Adrenal gland (tissue), 19 donors: ENCODE measurements at places on chromosomes 4 and X.
A peak's percentile ranks its signal among the peaks of the same experiment; 100 is the strongest.

DNA sequence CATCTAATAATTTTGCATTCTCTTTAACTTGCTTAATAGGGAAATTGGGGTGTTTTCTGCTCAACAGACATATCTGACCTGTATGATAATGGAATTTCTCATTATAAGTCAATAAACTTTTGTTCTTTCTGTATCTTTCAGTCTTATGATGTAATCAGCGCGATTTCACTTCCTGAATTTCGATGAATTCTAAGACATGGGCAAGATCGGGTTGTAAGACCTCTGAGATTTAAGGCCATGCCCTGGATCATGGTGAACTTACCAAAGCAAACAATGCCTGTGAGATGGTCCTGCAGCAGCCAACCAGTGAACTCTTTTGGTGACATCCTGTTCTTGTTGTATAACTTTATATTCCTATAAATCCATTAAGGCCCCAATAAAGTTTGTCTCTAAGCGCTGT lies 88.1 kb downstream of the NBDY start:
- H3K27me3 ChIP-seq = no peaks in the 10 kb centered on the region
- no peak overlapping the region for H3K4me3 ChIP-seq
- no peak overlapping the region for H3K27ac ChIP-seq

DNA sequence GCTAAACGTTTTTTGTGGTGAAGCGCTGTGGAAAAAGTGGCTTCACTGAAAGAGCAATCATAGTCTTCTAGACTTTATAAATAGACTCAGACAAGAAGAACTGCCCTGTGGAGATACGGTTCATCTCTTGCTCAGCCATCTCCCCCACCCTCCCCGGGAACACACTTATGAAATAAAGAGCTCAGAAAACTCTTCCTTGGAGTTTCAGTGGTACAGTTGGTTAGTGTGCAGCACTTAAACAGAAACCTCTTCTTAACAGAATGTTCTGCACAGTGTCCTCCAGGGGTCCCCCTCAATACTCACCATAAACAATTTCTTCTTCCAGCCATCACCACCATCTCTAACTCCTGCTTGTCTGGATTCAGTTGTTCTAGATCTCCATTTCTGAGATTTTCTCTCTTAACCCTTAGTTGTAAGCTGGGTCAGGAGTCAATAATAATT lies 313.0 kb downstream of the ARHGAP10 start:
- H3K36me3 ChIP-seq = no peaks in the 10 kb centered on the region
- no peak overlapping the region for H3K27ac ChIP-seq
- no peaks in the 10 kb centered on the region for H3K27me3 ChIP-seq
- no peak overlapping the region for H3K4me3 ChIP-seq
- DNase-seq = no peak

GRCh38 chrX:84709987-84710386 lies 207.7 kb upstream of the HDX start:
- H3K27me3 ChIP-seq = peaks cover 22% of the 10 kb centered on the region
- H3K27ac ChIP-seq = no peak overlapping the region
- H3K4me1 ChIP-seq = no peaks in the 10 kb centered on the region
- no peak for DNase-seq
- H3K36me3 ChIP-seq = no peaks in the 10 kb centered on the region

GRCh38 chr4:52658641-52659000 lies 480 bp downstream of the USP46 start:
- H3K27me3 ChIP-seq = no peaks in the 10 kb centered on the region
- H3K4me1 ChIP-seq = peaks cover 11% of the 10 kb centered on the region
- DNase-seq = peak; percentile 17
- H3K4me3 ChIP-seq = peak overlapping the region; percentile 82
- H3K27ac ChIP-seq = peak overlapping the region; percentile 93

- no peak overlapping the region for H3K4me3 ChIP-seq
- no peak overlapping the region for H3K27ac ChIP-seq
- H3K4me1 ChIP-seq = no peaks in the 10 kb centered on the region
- no peaks in the 10 kb centered on the region for H3K27me3 ChIP-seq
- no peaks in the 10 kb centered on the region for H3K36me3 ChIP-seq
Measured at GRCh38 chr4:156414406-156414805, 460.7 kb upstream of the CTSO start.

DNA sequence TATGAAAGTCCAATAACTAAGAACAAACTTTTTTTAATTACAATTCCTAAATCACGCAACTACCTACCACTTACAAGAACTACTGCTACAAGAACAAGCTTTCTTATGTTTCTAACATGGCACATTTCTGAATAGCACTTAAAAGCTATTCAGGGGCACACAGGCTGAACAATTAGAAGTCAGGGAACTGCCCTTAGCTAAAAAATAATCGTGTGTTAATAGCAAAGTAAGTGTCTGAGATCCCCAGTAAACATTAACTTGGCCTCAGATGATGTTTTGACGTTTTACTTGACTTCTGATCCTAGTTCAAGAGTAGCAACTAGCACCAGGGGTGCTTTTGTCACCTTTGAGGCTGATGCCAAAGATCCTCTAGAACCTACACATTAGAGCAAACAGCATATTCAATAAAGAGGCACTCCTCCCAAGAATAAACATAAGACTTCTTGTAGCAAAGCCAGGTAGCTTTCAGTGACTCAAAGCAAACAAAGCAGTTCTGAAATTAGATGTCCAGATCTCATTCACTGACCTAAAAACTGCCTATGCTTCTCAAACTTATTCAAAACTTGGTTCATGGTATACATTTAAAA lies 16.2 kb downstream of the SPOCK3 start:
- no peak for DNase-seq
- H3K4me3 ChIP-seq = no peak overlapping the region
- H3K4me1 ChIP-seq = no peaks in the 10 kb centered on the region

DNA sequence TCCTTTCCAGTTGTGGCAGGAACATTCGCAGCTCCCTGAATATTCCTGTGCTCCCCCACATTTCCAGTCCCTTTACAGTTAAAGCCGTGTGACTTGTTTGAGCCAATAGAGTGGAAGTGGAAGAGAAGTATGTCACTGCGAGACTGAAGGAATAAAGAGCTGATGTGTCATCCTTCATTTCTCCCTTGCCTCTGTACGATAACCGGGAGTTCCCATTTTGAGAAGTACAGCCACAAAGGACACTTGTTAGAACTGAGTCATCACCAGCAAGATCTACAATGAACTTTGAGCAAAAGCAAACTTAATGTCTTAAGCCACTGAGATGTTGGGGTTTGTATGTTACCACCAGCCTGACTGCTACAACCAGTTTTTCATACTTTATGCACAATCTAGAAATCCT lies 92.3 kb downstream of the SPRY1 start:
- H3K27me3 ChIP-seq = no peaks in the 10 kb centered on the region
- H3K36me3 ChIP-seq = no peaks in the 10 kb centered on the region
- H3K27ac ChIP-seq = no peak overlapping the region
- no peak overlapping the region for H3K4me3 ChIP-seq
- no peak for DNase-seq

DNA sequence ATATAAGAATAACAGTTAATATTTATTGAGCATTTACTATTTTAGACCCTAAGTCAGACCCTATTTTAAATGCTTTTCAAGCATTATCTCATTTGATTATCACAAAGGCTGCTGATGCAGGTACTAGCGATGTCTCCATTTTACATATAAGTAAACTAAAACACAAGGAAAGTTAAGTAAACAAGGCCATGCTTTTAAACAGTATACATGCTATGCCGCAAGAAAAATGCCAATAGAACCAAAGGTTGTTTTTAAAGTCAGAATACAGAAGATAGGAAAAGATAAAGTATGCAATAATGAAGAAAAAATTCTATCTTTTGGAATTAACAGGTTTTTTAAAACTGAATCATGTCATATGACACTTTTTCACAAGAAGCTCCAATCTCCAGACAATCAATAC lies 26.2 kb downstream of the RFC1 start:
- DNase-seq = no peak
- H3K27ac ChIP-seq = no peak overlapping the region
- H3K27me3 ChIP-seq = no peaks in the 10 kb centered on the region
- peaks cover 42% of the 10 kb centered on the region for H3K4me1 ChIP-seq
- no peak overlapping the region for H3K4me3 ChIP-seq
- H3K36me3 ChIP-seq = no peaks in the 10 kb centered on the region

DNA sequence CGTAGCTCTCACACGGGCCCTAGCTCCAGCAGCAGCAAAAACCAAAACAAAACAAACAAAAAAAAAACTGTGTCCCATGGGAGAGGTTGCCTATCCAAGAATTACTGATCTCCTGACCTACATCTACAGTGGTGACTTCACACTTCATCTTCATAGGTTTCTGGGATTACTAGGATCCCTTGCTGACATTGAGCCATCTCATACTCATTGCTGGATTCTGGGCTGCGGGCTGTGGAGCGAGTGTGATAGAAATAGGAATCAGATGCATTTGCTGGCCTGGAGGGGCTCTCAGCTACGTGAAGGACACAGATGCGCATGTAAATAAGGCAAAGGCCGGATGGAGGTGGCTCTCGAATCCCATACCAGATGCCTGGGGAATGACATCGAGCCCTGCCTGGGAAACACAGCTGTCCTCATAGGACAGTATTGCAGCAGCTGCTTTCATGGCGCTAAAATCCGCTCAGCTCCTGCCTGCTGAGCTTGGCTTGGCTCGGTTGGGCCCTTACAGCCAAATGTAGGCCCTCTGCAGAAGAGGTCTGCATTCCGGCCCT lies 41.7 kb downstream of the CNGA2 start:
- DNase-seq = no peak
- H3K4me1 ChIP-seq = no peaks in the 10 kb centered on the region
- H3K4me3 ChIP-seq = no peak overlapping the region
- H3K27ac ChIP-seq = no peak overlapping the region

- H3K4me1 ChIP-seq = no peaks in the 10 kb centered on the region
- peaks cover 13% of the 10 kb centered on the region for H3K27me3 ChIP-seq
- H3K36me3 ChIP-seq = no peaks in the 10 kb centered on the region
- no peak overlapping the region for H3K4me3 ChIP-seq
Measured at GRCh38 chrX:95733426-95733825, 951.2 kb upstream of the DIAPH2 start.

GRCh38 chrX:120726294-120726693 lies 96.4 kb upstream of the C1GALT1C1 start:
- no peak overlapping the region for H3K4me3 ChIP-seq
- H3K4me1 ChIP-seq = no peaks in the 10 kb centered on the region
- H3K27ac ChIP-seq = no peak overlapping the region
- no peaks in the 10 kb centered on the region for H3K27me3 ChIP-seq

GRCh38 chr4:122082661-122083060 lies 69.5 kb upstream of the BLTP1 start:
- no peaks in the 10 kb centered on the region for H3K36me3 ChIP-seq
- H3K4me3 ChIP-seq = no peak overlapping the region
- DNase-seq = no peak

DNA sequence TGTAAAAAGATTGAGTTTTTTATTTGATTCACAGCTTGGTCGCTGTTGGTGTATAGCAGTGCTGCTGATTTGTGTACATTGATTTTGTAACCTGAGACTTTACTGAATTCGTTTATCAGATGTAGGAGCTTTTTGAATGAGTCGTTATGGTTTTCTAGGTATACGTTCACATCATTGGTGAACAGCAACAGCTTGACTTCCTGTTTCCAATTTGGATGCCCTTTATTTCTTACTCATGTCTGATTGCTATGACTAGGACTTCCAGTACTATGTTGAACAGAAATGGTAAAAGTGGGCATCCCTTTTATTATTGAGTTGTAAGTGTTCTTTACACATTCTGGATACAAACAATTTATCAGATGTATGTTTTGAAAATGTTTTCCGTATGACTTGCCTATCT lies 76.0 kb downstream of the ADGRG4 start:
- DNase-seq = no peak
- H3K27me3 ChIP-seq = peaks cover 8% of the 10 kb centered on the region
- H3K4me1 ChIP-seq = no peaks in the 10 kb centered on the region

GRCh38 chr4:26126143-26126718 lies 194.6 kb upstream of the RBPJ start:
- H3K36me3 ChIP-seq = no peaks in the 10 kb centered on the region
- no peak for DNase-seq
- no peaks in the 10 kb centered on the region for H3K4me1 ChIP-seq
- no peak overlapping the region for H3K4me3 ChIP-seq

GRCh38 chr4:92529510-92529909 lies 225.7 kb downstream of the GRID2 start:
- H3K4me3 ChIP-seq = no peak overlapping the region
- no peak for DNase-seq
- H3K27me3 ChIP-seq = no peaks in the 10 kb centered on the region
- no peaks in the 10 kb centered on the region for H3K36me3 ChIP-seq

GRCh38 chr4:84913176-84913575 lies 53.3 kb downstream of the WDFY3 start:
- DNase-seq = no peak
- no peak overlapping the region for H3K4me3 ChIP-seq
- no peaks in the 10 kb centered on the region for H3K36me3 ChIP-seq
- H3K27ac ChIP-seq = no peak overlapping the region
- peaks cover 46% of the 10 kb centered on the region for H3K4me1 ChIP-seq

DNA sequence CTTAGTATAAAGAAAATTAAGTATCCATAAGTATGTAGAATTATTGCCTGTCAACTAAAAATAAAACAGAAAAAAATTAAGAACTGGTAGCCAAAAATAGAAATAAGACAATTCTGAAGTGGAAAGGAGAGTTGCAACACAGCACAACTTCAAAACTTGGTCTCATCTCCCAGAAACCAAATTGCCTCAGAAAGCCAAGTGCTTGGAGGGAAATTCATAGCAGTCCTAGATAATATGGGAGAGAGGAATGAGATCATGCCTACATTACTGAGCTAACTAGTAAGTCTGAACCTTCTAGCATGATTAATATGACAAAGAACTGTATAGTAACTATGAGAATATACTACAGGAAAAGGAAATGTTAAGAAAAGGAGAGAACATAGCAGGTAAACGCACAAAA lies 256.5 kb downstream of the LDB2 start:
- H3K27me3 ChIP-seq = no peaks in the 10 kb centered on the region
- no peak for DNase-seq
- H3K4me3 ChIP-seq = no peak overlapping the region
- H3K27ac ChIP-seq = no peak overlapping the region
- H3K36me3 ChIP-seq = no peaks in the 10 kb centered on the region
- no peaks in the 10 kb centered on the region for H3K4me1 ChIP-seq

GRCh38 chr4:144283526-144283925 lies 143.0 kb upstream of the GYPA start:
- H3K4me3 ChIP-seq = no peak overlapping the region
- DNase-seq = no peak
- no peaks in the 10 kb centered on the region for H3K27me3 ChIP-seq
- no peaks in the 10 kb centered on the region for H3K4me1 ChIP-seq
- H3K36me3 ChIP-seq = no peaks in the 10 kb centered on the region

DNA sequence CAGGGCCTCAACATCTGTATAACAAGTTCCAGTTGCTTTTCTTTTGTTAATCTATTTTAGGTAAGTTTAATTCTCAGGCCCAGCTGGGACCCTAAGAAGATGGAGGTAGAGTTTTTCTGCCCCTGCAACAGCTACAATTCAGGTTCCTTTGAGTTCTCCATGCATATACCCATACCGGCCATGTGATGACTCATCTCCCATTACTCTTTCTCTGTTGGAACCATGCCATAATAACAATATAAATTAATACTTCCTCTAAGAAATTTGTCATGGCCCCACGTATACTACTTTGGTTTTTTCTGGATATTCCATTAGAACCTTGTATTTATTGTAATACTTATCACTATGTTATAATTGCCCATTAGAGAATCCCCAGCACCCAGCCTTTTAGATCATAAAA lies 1.3 kb upstream of the INTU start:
- no peak for DNase-seq
- H3K4me3 ChIP-seq = no peak overlapping the region
- H3K27ac ChIP-seq = no peak overlapping the region
- H3K4me1 ChIP-seq = no peaks in the 10 kb centered on the region

- DNase-seq = no peak
- H3K4me3 ChIP-seq = no peak overlapping the region
- H3K36me3 ChIP-seq = no peaks in the 10 kb centered on the region
- no peak overlapping the region for H3K27ac ChIP-seq
Measured at GRCh38 chr4:60663769-60664168, 536.4 kb upstream of the ADGRL3 start.
